ENCODE measurements at places on chromosomes 7 and 10.

DNA sequence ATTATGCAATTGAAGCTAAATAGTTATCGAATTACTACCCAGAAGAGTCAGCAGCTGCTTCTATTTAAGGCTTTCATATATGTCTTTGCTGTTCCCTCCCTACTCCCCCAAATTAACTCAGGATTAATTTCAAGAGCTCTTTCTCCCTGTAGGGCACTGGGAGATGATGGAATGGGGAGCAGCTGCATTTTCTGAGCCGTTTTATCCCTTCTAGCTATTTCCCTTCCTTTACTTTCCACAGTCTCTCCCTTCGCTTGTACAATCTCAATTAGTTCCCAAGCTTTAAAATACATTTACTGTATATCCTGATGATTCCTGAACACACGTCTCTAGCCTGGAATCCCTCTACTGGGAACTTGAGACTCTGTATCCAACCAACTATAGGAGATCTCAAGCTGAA, 19.8 kb upstream of the TSPAN12 start:
- DNase-seq, result no peak

DNA sequence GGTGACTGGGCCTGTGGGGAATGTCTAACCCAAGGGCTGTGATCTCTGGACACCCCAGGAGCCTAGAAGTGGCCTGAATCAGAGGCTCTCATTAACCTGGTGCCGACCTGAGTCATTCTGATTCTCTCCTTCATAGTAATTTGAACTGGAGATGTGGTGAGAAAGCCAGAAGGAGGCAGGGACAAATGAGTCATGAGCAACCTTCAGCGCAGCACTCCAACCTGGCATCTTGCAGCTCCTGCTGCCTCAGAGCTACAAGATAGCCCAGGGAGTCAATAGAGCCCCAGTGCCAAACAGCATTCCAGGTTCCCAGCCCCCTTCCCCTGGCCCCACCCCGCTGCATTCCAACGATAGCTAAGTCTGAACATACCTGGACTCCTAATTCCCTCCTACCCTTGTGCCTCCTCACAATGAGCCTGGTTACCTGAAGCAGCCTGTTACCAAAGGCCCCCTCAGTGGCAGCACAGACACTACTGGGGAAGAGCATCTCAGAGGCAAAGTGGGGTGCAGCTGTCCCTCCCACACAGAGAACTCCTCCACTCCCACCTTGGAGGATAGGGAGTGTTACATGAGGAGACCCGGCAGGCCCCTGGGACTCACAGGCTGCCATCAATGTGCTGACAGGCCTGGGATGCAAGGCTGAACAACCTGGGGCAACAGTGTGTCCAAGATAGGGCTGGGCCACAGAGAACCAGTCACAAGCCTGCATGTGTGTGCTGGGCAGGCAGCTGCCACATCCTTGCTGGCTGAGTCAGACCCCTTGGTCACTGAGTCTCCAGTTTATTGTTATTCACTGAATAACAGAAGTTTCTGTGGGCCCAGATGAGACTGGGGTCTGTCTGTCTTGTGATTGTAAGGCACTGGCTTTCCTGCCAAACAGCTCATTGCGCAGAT, 76.8 kb upstream of the LEP start:
- no peak for DNase-seq

GRCh38 chr10:120460186-120460585, 3.2 kb downstream of the PLPP4 start:
- DNase-seq, result no peak

DNA sequence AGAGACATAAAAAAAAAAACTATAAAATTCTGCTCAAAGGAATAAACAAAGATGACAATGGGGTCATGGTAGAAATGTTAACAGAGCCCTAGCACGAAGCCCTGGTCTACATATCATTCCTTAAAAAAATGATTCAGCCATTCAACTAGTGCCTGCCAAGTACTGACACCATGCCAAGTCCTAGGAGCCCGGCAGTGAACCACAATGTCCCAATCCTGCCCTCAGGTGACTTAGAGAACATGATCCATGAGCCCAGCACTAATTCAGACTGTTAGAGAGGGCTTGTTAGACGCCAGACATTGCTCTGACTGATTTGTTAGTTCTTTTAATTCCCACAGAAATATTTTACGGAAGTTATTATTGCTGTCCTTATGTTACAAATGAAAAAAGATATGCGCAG, 67.3 kb upstream of the VWC2 start:
- DNase-seq, result no peak

GRCh38 chr7:43884209-43884608, 14.9 kb upstream of the MRPS24 start:
- DNase-seq, result no peak
